ENCODE measurements at places on chromosomes 2 and 18. TPM values are rescaled to one million over a fixed set of nuclear protein-coding genes. Genes with fewer than 3 reads are reported as not detected.

DNA sequence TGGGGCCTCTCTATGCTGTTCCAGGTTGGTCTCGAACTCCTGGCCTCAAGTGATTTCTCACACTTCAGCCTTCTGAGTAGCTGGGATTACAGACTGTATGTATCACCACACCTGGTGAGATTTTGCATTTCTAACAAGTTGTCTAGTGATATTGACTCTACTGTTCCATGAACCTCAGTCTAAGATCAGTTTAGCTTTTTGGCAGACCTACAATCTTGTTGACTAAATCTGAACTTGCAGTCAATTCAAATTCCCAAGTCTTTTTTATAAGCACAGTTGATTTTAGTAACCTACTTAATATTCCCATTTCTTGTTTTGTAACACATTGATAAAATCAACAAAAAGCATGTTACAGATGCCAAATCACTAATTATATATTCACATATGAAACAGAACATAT lies 266.1 kb upstream of the CYP26B1 start:
- no peak for DNase-seq

- no peak for DNase-seq
These were observed 7.1 kb downstream of the ASB18 start for GRCh38 chr2:236257136-236257535.

Gene SCN9A
- 67.4 TPM for total RNA-seq

Gene ADAM23
- 0.47 TPM for total RNA-seq

All from HFFc6 (cell line).